ENCODE measurements at places on chromosomes 3 and 15.
A peak's percentile ranks its signal among the peaks of the same experiment; 100 is the strongest.

DNA sequence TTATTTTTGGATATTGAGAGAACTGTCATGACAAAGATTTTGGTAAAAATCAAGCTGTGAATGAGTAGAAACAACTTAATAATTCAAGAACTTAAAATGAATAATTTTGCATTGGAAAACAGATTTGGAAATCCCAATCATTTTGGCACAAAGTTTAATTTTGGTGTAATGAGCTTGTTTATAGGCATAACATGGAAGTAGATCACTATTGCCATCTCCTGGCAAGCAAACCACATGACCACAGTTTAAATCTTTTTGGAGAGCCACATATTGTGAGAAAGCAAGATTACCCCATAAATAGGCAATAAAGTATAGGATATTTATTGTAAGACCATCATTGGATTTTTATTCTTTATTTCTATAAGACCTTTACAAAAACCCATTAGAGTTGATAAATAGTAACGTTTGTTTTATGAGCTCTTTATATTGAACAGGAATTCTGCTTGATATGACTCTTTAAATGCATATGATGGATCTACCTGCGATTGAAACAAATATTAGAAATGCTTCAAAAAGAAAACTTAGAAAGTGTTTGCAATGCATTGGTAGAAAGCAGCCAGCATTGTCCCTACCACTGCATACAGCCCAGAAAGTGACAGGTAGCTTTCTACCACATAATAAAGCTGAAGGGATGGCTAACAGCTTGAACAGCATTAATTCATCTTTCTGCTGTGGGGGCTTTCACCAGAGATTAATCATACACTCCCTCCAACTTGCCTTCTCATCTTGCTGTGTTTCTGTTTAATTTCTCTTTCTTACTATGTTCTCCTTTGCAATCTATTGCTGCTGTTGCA, 766.8 kb downstream of the TBL1XR1 start:
- DNase-seq = no peak

DNA sequence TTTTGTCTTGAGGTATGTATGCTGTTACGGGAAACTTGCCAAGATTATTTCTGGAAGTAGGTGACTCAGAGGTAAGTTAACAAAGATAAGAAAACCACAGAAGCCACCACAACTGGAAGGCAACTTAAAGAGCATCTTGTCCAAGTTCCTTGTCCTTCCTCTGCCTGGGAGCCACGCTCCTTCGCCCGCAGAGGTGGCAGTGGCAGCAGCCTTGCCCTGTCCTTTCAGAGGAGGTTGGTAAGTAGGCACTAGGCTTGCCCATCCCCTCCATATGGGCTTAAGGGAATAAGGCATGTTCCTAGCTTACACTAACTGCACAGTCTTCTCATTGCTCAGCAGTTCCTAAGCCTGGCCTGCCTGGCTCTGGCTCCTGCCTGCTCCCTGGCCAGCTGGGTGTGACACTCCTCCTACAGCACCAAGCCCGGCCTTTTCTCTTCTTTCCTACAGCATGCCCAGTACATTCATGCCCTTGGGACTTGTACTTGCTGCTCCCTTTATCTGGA, 48.0 kb upstream of the RAB6B start:
- peak; percentile 37 for DNase-seq

DNA sequence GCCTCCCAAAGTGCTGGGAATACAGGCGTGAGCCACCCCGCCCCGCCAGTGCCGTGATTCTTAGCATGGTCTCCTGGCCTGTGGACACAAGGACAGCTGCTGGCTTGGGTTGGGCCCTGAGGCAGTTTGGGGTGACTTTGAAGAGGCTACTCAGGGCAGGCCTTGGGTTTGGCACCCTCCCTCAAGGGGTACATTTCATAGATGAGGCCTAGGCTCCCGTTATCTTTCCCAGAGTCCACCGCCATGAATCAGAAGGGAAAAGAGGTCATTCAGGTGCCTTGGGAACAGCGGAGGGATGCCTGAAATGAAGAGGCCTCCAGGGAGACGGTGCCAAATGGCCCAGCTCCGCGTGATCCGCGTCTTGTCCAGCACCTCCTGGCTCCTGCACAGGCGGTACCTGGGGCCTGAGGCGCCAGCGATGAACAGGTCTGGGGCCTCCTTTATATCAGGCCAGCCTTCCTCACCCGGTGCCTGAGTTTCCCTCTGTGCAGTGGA, 9.3 kb downstream of the GNAI2 start:
- no peak for DNase-seq

DNA sequence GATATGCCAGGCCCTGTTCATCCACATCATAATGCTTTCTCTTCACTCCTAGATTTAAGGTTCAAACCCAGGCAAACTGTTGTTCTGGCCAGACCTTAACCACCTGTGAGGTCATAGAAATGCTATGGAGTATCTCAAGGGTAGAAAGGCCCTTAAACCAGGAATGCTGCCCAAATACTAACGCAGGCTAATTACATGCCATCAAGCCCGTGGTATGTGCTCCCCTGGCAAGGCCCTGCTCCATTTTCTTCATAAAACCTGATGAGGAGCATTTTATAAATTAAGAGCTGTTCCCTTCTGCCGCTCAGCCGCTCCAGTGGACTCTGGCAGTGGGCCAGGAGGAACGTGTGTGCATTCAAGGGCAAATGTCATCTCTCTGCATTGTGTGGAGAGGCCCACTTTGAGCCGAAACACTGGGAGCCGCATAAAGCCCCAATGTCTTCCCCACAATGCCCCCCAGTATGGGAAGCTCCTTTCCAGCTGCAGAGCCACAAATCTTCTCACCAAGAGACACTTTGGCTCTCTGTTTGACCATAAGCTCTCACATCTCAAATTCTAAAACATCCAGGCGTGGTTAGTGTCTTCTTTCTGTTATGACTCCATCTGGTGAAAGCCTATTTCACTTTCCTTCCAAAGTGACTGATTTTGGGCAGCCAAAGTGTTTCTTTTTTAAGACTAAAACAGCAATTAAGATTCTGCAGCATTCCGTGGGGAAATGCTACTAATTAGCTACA, 210.8 kb upstream of the NR2E3 start:
- no peak for DNase-seq

DNA sequence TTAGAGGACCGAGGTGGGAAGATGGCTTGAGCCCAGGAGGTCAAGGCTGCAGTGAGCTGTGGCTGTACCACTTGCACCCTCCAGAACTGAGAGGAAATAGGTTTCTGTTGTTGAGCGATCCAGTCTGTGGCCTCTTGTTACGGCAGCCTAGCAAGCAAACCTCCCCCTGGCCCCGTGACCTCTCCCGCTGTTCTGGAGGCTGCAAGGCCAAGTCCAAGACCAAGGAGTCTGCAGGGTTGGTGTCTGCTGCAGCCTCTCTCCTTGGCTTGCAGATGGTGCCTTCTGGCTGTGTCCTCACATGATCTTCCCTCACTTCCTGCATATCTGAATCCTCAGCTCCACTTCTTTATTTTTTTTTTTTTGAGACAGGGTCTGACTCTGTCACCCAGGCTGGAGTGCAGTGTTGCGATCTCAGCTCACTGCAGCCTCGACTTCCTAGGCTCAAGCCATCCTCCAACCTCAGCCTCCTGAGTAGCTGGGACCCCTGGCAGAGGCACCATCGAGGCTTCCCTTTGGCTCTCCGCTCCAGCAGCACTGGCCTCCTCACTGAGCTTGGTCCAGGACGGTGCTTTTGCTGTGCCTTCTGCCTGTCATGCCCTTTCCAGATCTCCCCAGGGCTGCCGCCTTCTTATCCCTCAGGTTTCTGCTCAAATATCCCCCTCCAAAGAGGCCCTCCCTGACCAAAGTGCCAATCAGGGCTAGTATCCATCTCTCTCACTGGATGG, 18.0 kb upstream of the PLXND1 start:
- no peak for DNase-seq

DNA sequence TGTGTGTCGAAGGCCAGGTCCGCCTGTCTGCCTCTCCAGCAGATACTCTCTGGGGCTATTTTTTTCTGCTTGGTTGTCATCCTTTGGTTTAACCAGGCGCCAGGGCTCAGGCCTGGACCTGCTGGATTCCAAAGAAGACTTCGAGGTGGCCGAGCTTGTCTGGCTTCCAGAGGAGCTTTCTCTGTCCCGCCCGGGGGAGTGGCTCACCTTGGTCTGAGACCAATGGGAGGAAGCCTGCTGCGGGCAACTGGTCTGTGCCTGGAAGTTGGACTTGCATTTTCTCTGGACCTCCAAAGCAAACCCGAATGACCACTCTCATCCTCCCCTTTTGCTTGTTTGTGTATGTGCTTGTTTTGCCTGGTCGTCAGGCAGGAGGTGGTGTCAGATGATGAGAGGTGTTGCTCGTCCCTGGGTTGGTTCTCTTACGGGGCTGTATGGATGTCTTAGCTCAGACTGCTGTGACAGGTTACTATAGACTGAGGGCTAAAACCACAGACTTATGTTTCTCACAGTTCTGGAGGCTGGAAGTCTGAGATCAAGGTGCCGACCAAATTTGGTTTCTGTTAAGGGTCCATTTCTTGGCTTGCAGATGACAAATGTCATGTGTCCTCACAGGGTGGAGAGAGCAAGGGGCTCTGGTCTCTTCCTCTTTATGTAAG, 19.3 kb downstream of the IGF1R start:
- no peak for DNase-seq

DNA sequence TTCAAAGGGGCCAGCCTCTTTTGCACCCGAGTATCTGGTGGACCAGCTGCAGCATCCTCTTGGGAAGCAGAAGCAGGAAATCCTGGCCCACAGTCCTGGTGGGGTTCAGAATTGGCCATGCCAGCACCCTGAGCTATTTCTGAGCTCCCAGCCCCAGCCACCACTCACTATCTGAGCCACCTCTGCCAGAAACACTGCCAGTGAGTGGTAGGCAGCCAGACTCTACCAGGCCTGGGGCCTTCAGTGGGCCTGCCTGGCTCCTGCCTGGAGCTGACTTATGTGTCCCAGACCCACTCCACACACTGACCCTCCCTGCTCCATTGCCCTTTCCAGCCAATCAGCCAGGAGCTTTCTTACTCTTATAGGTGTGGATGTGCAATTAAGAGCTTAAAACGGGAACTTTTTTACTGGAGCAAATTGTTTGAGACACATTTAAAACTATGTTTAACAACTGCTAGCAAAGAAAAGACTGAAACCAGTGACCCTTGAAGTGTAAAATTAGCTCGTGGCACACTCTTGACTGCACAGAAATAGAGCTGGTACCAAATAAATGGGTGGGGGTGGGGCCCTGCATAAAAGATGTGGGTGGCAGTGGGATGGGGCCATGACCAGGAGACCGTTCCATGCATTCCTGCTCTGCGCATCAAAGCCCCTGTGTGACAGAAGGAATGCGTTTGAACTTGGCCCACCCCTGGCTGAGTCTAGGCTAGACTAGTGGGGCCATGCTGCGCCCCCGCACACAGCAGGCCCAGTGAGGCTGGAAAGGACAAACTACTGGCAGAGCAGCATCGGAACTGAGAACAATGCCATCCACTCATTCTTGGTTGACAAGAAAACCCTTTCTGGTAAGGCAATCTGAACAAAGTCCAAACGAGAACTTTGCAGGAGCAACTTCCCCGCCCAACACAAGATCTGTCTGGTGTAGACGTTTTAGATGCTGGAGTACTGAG, 48.0 kb downstream of the CTNNB1 start:
- no peak for DNase-seq
